HS-27A (cell line): ENCODE measurements at places on chromosomes 3 and 15.

- DNase-seq: no peak
Measured at GRCh38 chr3:141796081-141796888, 33.1 kb downstream of the GRK7 start.

GRCh38 chr3:37229740-37230139 lies 55.4 kb upstream of the LRRFIP2 start:
- no peak for DNase-seq

DNA sequence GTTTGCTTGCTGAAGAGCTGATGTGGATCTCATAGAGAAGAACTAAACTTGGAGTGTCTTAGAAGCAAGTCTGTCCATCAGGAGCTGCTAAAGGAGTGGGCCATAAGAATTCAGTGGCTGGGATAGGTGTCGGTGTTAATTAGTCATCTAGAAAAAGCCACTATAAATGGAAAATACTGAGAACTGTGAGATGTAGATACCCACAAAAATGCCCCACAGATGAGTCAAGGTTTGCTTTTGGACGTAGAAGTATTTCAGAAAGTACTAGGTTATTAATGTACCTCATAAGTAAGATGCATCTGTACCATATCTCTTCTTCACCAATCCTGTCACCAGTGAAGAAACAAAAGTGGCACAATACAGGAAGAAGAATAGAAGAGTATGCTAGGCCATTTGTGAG lies 530.9 kb upstream of the TGFBR2 start:
- DNase-seq: no peak

DNA sequence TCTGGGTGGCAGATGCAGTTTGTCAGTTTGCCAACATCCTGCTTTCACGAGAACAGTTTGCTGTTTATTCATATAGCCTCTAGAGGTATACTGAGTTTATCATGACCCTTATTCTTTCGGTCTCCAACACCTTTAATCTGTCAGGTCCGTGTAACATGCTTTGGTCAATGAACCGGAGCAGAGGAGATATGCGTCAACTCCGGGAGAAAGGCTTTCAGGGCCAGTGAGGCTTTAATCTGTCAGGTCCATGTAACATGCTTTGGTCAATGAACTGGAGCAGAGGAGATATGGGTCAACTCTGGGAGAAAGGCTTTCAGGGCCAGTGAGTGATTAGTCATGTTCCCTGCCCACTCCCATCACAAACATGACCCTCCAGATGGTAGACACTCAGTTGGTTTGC lies 16.9 kb upstream of the GPD1L start:
- DNase-seq: no peak

- DNase-seq: peak; percentile 38
Measured at GRCh38 chr3:157572559-157573270, 69.5 kb upstream of the VEPH1 start.

DNA sequence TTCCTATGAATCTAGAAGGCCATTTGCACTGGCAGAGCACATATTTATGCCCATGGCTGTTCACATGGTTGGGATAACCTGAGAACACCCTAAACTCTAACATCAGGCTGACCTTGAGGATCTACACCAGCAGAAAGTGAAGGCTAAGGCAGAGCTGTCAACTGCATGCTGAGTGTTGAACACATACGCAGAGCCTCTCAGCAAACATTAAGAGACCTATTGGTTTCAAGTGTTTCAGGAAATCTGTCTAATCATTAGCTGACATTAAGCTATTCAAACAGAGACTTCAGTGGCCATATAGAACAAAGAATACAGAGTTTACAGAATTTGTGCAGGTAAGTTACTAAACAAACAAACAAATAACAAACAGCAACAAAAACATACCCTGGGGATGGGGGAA lies 16.1 kb upstream of the SEC61A1 start:
- no peak for DNase-seq

GRCh38 chr3:52056521-52056967 lies at the start of gene DUSP7:
Gene DUSP7 (minus strand): TSS chr3:52056571. CDS start chr3:52056366, 205 bp downstream.
- no peak for DNase-seq

DNA sequence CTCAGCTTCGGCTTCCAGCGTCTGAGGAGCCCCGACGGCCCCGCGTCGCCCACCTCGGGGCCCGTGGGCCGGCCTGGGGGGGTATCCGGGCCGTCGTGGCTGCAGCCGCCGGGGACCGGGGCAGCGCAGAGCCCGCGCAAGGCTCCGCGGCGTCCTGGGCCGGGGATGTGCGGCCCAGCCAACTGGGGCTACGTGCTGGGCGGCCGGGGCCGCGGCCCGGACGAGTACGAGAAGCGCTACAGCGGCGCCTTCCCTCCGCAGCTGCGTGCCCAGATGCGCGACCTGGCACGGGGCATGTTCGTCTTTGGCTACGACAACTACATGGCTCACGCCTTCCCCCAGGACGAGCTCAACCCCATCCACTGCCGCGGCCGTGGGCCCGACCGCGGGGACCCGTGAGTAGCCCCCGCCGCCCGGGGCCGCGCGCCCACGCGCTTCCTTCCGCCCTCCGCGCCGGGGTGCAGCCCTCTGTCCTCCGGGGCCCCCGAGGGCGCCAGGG lies 462 bp downstream of the EDEM1 start:
- DNase-seq: no peak

DNA sequence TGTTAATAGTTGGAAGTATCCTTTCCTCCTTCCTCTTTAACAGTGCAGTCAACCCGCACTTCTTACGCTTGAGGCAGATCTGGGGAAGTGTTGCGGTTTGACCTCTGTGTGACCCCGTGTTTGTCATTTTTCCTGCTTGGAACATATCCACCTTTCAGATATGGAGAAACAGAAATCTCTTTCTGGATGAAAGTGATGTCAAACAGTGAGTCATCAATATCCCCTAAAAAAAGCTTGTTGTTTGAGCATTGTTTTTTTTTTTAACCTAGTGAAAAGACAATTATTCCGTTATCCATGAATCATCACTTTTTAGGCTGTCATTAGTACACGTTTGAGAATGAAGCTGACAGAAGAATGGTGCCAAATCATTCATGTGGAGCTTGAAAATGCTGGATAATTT lies 293.7 kb downstream of the ARPP21 start:
- DNase-seq: peak; percentile 46

DNA sequence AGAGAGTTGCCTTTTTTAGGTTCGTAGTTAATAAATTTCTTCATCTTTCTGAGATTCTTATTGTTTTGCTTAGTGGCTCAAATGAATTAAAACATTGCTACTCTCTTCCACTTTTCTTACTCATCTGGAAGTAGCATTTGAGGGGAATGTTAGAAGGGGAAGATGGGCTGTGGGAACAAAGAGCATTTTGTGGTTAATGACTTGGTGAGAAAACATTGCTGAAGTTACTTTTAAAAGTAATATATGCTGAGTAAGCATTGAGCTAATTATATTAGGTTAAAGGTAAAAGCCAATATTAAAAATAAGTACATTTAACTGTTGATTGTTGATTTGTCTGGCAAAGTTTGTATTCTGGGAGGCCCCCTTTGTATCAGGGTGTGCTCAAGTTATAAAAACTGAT lies 5.7 kb downstream of the MORF4L1 start:
- no peak for DNase-seq

DNA sequence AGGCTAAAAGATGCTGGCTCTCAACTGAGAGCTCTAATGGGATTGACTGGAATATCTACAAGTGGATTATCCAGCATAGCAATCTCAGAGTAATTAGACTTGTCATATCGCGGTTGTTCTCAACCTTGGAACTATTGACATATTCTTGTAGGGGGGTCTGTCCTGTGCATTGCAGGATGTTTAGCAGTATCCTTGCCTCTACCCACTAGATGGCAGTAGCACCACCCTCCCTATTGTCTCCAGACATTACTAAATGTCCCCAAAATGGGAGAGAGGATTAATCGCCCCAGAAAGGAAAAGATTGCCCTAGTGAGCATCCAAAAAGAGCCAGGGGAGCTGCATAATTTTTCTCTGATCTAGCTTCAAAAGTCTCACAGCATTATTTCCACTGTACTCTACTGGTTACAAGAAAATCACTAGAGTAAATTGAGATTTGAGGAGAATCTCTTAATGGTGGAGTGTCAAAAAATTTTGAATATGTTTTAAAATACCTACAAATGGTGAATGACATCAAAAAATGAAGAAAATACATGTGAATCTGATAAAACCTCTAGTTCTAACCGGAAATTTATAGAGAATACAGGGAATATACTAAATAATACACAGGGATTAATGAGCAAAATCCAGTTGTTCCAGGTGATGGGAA lies 388.2 kb upstream of the AGTR1 start:
- peak; percentile 39 for DNase-seq

DNA sequence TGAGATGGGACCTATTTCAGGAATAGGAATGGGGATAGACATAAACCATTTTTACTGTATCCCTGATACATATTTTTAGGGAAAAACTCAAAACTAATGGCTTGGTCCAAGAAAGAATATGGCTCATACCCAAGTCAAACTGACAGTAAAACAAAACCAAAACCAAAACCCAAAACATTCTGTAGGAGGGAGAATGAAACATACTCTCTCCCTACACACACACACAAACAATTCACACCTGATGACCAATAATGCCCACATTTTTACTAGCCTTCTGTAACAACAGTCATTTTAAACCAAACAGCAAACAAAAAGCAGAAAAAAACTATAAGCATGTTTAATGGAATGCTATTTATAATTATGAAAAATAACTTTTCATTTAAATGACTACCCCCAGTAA lies 74.9 kb downstream of the NBEAL2 start:
- no peak for DNase-seq

DNA sequence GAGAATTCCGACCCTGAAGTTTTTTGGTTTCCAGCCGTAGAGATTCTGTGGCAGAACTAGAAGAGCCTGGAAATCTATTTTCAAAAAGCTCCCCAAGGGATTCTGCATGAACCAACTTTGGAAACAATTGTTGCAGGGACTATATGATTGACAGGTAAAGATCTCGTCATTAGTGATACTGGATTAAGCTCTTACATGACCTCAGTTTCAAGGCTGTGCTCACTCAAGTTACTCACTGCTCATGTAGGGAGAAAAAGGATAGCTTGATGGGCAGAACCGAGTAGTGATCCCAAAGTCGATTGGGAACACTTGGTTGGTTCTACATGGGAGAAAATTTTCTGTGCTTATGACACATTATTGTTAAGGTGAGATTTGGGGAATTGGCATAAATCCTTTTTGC lies 142.3 kb upstream of the RASGRP1 start:
- DNase-seq: no peak

GRCh38 chr3:40680685-40681657 lies 156.2 kb downstream of the ZNF621 start:
- no peak for DNase-seq

GRCh38 chr3:11386465-11387113 lies 114.4 kb downstream of the ATG7 start:
- DNase-seq: no peak

- no peak for DNase-seq
Measured at GRCh38 chr3:70631716-70632307, 319.4 kb upstream of the MDFIC2 start.

DNA sequence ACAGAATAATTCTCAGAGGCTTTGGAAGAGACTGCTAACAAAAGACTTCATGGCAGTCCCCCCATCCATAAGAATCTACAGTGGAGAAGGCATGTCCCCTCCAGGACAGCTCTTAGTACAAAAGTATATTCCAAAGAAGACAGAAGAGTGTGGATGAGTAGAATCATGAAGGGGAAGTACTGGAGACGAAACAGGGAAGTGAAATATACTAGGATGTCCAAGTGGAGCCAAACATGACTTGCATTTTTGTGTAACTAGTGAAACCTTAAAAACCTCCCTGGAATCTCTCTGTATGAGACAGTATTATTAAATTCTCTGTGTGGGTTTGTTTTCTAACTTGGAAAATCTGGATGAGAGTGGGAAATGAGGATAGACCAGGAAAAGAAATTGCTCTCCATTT lies 312.4 kb downstream of the RSL24D1 start:
- DNase-seq: no peak

DNA sequence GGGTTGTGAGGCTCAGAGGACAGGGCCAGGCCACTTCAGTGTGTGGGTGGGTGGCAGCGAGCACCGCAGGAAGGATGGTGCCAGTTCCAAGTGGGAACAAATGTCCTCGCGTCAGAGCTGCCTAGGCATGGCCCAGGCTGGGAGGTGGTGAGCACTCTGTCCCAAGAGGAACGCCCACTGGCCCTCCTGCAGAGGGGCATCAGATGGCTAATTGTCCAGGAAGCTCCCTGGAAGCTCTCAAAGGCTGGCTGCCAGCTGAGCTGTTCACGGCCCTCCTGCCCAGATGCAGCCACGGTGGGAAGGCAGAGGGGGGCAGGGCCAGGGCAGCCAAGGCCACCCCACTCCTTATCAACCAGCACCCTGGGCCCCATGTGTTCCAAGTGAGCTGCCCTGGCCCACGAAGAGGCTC lies 55.2 kb downstream of the IQSEC1 start:
- DNase-seq: no peak

- DNase-seq: no peak
Measured at GRCh38 chr15:45093622-45094357, 20.2 kb downstream of the DUOX2 start.

DNA sequence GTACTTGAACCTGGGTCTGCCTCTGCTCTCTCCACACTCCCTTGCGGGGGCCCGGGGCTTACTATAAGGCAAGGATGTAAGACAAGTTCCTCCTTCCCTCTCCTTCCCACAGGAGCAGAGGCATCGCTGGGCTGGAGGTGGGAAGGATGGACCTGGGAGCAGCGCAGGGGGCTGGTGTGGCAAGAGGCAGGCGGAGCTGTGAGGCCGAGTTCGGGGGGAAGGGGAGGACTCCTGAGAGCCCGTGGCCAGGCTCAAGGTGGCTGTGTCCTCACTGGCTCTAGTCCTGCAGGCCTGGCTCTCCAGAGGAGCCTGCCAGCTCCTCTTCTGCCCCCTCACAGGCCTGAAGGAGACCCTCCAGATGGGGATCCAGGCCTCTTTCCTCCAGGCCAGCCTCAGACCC lies 1.0 kb upstream of the NR2E3 start:
- no peak for DNase-seq

- DNase-seq: no peak
Measured at GRCh38 chr15:69393831-69394491, 20.2 kb upstream of the KIF23 start.

DNA sequence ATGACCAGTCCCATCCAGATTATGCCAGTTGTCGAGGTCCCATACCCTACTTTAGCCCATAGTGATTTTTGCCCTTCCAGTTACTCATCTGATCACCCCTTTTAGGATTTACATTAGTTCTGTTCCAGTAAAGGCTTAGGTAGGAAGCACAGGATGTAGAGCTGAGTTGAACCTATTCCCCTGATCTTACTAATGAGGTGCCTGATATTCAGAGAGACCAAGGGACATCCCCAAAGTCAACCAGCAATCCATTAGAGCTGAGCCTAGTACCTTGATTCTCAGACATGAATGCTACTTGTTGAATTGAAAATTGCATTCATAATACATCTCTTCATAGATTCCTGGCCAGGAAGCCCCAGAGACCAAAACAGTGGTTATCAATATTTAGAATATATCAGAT lies 24.7 kb downstream of the CTDSPL start:
- no peak for DNase-seq

GRCh38 chr15:57686657-57687056 lies 19.9 kb upstream of the POLR2M start:
- no peak for DNase-seq
